ENCODE measurements at places on chromosomes 1 and 21. TPM values are rescaled to one million over a fixed set of nuclear protein-coding genes. Genes with fewer than 3 reads are reported as not detected.

IL6R gene
- total RNA-seq: 4.6 TPM

PYHIN1 gene
- total RNA-seq: 45.2 TPM

CLIC4 gene
- 9.8 TPM for total RNA-seq

RGS16 gene
- 1.4 TPM for total RNA-seq

RNF186 gene
- total RNA-seq: not detected

TAF13 gene
- 17.3 TPM for total RNA-seq

MIER1 gene
- 57.1 TPM for total RNA-seq

KCNJ9 gene
- total RNA-seq: not detected

MX2 gene
- 106 TPM for total RNA-seq

ADAMTSL4 gene
- total RNA-seq: 0.30 TPM

RGL1 gene
- 2.7 TPM for total RNA-seq

BACE2 gene
- total RNA-seq: 5.1 TPM

LORICRIN gene
- total RNA-seq: not detected

LCE3D gene
- total RNA-seq: not detected

OPTC gene
- total RNA-seq: not detected

CNR2 gene
- 2.0 TPM for total RNA-seq

TMCC2 gene
- total RNA-seq: 3.4 TPM

BSND gene
- total RNA-seq: not detected

LRRC8B gene
- total RNA-seq: 12.8 TPM

DENND4B gene
- 173 TPM for total RNA-seq

GNL2 gene
- 46.9 TPM for total RNA-seq

MPZ gene
- 8.4 TPM for total RNA-seq

RPRD2 gene
- total RNA-seq: 42.3 TPM

XCL1 gene
- 22.8 TPM for total RNA-seq

EVA1C gene
- 9.3 TPM for total RNA-seq

MAN1C1 gene
- total RNA-seq: 20.5 TPM

IFNLR1 gene
- total RNA-seq: 6.2 TPM

NBPF20 gene
- 1.4 TPM for total RNA-seq

S100A8 gene
- 1.2 TPM for total RNA-seq

HSD3B2 gene
- not detected for total RNA-seq

KIAA0040 gene
- total RNA-seq: 49.8 TPM

S1PR1 gene
- 138 TPM for total RNA-seq

C1orf50 gene
- 10.9 TPM for total RNA-seq

PROK1 gene
- total RNA-seq: not detected

RCAN3 gene
- 77.4 TPM for total RNA-seq

SLC1A7 gene
- total RNA-seq: not detected

NUDT4B gene
- not detected for total RNA-seq

TNFAIP8L2 gene
- total RNA-seq: 23.7 TPM

TPTE gene
- total RNA-seq: not detected

LCE1E gene
- total RNA-seq: not detected

CD58 gene
- 23.6 TPM for total RNA-seq

CFHR5 gene
- total RNA-seq: not detected

TMEM269 gene
- total RNA-seq: 0.48 TPM

RNU1-4 gene
- total RNA-seq: 3,430 TPM

BRDT gene
- total RNA-seq: not detected

OR10T2 gene
- not detected for total RNA-seq

LRP8 gene
- 45.0 TPM for total RNA-seq

VHLL gene
- not detected for total RNA-seq

MFAP2 gene
- not detected for total RNA-seq

SCYL3 gene
- 15.6 TPM for total RNA-seq

CFAP141 gene
- total RNA-seq: not detected

SH2D1B gene
- not detected for total RNA-seq

OR6K3 gene
- not detected for total RNA-seq

KRTAP19-4 gene
- total RNA-seq: not detected

RHOU gene
- 7.7 TPM for total RNA-seq

AMY1B gene
- not detected for total RNA-seq

COPA gene
- total RNA-seq: 119 TPM

CPLANE2 gene
- total RNA-seq: 7.3 TPM

Measured in activated naive CD8-positive, alpha-beta T cell treated with anti-CD3 and anti-CD28 coated beads, Interleukin-2, amount 10 ng/mL, durations not matched to agents 7 days and 5 days (primary cell).